ENCODE measurements at places on chromosomes 5 and 9.

DNA sequence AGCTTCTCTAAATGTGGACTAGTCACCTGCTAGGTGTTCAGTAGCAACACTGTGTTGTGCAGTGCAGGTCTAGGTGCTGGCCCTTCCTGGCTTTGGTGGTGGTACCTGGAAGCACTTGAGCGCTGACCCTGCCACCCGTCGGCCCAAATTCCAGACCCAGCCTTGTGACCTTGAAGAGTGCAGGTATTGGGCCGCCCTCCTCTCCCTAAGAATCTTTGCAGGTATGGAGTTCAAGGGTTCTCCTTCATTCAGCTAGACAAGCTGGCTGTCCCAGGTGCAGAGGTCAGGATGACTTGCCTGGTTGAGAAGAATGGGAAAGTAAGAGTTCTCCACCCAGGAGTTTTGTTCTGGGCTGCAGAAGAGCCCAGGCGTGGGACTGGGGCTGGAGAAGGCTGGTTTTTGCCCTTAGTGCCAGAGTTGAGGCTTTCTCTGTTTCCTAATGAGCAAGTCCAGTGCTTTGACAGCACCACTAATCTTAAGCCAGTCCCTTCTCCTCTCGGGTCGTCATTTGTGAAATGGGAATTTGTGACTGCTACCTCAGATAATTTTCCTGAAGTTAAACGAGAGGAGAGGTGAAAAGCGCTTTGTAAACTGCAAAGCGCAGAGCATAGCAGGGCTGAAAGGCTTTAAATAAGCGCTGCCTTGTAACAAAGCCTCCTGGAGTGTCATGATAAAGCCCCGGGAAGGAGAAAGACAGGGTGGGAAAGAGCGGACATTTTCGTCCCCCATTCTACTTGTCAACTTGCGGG is 4.0 kb downstream of the FOXE1 start:
- no peak for DNase-seq

GRCh38 chr9:126558051-126558665 is 55.6 kb upstream of the LMX1B start:
- DNase-seq, result peak; percentile 58

GRCh38 chr5:38724301-38725030 is 121.3 kb upstream of the OSMR start:
- DNase-seq, result no peak

- DNase-seq, result no peak
Observed at GRCh38 chr9:103474156-103474555, 479.0 kb downstream of the CYLC2 start.

GRCh38 chr5:16135003-16135402 is 44.6 kb downstream of the MARCHF11 start:
- peak; percentile 83 for DNase-seq

DNA sequence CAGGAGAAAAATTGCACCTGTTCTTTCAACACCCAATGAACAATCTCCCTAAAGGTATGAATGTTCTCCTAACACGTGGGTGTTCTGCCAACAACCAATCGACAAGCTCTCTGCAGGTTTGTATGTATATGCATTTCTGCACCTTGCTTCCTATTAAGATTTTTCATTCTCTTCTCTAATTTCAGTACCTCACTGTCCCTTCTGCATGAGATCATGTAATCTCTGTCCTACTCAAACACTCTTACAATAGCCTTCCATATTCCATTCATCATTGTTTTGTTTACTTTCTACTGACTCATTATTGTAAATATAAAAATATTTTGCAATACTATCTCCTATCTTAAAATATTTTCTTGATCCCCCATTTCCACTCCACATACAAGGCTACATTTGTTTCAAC is 382.0 kb downstream of the CDH12 start:
- no peak for DNase-seq

DNA sequence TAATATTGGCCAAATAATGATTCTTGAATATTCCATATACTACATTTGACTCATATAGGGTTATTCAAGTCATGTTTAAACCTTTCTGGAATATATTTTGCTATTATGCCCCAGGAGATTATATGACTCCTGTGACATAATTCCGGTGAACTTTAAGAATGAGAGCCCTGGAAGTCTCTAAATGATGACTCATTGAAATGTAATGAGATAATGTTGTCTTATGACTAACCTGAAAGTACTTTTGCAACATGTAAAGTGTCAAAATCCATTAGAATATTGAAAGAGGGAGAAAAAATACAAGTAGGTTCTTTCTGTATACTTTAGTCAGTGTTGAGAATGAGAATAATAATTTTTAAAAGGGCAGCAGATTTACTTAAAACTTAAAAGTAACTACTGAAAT is 830.4 kb downstream of the MAT2B start:
- DNase-seq, result no peak

DNA sequence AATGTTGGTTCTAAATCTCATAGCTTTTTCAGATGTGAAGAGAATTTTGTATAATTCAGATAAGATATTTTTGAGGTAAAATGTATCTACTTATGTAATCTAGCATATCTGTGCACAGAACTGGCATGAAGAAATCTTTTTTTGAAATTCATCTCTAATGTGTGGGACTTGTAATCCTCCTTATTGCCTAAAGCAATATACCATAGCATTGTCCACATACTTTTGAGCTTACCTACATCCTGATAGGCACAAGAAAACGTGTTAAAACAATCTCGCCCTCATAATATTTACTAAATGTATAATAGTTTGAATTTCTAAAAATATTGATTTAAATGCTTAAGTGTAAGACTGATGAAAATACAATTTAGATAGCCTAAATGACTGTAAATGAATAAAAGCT is 1686.5 kb upstream of the ACO1 start:
- DNase-seq, result no peak

DNA sequence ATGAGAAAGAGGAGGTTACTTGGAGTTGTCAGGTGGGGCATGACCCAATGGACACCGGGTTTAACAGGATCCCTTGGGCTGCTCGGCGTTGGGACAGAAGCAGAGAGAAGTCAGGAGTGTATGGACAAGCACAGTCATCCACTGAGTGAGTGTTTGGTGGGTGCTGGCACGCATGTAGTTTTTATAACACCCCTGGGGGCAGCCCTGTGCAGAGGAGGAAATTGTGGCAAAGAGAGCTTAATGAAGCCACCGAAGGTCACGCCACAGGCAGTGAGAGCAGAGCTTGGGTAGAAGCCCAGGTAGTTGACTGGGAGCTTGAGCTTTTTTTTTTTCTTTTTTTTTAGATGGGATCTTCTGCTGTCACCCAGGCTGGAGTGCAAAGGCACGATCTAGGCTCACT is 43.2 kb upstream of the IER5L start:
- DNase-seq, result no peak

DNA sequence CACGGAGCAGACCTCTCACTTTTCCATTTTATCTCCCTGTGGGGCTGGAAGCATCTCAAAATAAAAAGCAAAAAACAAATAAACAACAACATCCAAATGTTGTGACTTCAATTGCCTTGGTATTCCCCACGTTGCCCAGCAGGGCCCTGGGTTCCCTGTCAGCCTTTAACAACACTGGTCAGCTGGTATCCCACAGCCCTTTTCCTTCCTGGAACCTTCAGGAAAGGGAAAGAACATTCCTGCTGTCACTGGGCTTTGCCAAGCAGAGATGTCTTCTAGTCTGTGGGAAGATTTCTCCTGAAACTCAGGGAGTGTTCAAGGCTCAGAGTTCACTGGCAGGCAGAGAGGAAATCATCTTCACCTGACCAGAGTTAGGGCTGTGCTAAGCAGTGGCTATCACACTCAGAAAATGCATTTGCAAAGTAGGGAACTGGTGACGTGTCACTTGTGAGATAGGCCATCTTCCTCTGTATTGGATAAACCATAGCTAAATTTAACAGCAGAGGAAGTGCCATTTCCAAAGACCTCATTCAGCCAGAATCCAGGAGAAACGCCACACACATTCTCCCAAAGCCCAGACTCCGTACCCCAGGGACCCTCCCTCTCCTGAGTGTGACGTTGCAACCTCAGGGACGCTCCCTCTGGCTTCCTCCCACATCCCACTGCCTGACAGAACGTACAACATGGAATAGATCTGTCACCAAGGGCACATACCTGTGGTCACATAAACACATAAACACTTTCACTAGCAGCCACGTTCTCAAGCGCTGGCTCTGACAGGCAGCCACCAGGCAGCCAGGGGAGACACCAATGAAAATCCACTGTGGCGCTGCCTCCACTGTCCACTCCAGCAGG is 274.0 kb upstream of the DAPK1 start:
- DNase-seq, result no peak

- peak; percentile 84 for DNase-seq
Observed at GRCh38 chr5:129844764-129845163, 59.5 kb upstream of the CHSY3 start.

DNA sequence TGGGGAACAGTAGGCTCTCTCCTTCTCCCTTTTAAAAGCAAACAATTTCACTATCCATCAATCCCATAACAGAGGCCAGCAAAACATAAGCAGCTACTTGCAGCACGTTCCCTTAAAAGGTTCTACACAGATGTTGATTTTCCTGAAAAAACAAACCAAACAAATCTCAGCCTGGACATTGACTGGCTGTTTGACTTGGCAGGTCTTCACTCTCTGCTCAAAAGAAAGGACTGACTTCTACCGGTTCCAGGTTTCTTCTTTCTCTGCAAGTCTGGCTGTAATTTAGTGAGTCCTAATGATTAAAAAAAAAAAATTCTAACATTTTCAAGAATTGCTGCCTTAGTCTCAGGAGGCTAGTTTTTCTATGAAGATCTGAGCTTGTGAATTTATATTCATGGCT is 203.1 kb upstream of the EFNA5 start:
- no peak for DNase-seq

DNA sequence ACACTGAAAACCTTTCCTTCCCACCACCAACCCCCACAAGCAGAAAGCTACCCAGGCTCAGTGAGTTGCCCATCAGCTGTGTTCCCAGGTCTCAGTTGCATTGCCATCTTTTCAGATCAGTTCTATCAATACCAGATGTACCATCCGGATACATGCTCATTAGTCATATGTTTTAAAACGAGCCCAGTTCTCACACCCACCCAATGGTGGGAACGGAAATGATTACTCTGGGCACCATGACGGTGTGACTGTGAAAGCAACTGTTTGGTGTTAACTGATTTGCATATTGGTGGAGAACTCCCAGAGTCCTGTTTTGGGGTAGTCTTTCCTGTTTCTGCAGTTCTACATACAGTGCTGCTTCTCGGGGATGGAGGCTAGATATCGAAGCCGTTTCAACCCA is 212.3 kb downstream of the TRIM36 start:
- DNase-seq, result no peak

GRCh38 chr5:138544181-138545134 is 1.4 kb upstream of the ETF1 start:
- no peak for DNase-seq

DNA sequence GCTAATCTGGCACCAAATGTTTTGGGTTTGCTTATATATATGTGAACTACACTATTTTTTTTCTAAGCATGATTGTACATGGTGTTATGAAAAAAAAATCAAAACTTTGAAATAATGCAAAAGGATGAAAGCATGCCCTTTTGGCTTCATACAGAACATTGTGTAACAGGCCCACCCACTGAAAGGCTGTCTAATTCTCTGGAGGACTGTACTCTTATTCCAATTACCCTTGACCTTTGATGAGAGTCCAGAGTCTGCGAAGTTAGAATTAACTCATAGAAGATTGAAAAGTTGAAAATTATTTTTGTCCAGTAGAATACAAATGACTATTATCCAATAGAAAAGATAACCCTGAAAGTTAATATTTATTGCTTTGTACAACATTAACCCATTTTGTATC is 117.4 kb downstream of the ADAMTS12 start:
- no peak for DNase-seq

DNA sequence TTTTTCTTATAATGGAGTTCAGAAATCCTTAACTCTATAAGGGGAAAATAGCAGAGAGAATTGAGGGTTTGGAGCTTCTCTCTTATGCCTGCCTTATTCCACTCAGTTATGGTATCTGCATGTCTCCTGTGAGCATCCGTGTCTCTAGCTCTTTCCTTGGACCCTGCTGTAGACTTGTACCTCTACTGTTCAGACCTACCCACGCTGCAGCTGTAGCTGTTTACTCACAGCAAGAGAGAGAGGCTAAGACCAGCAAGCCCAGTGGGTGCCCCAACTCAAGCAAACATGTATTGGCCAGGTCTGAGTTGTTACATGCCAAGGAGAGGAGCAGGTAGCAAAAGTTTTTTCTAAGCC is 7.1 kb upstream of the PCSK1 start:
- no peak for DNase-seq

- DNase-seq, result no peak
Observed at GRCh38 chr9:98193336-98193944, 1.0 kb upstream of the CORO2A start.

- DNase-seq, result peak; percentile 66
Observed at GRCh38 chr5:150001660-150002486, 1.3 kb downstream of the HMGXB3 start.

- DNase-seq, result no peak
Observed at GRCh38 chr5:174424219-174425053, 299.9 kb upstream of the MSX2 start.

GRCh38 chr5:134574521-134574920 is 49.1 kb downstream of the JADE2 start:
- no peak for DNase-seq

GRCh38 chr9:2066312-2067273 is 51.4 kb downstream of the SMARCA2 start:
- no peak for DNase-seq

DNA sequence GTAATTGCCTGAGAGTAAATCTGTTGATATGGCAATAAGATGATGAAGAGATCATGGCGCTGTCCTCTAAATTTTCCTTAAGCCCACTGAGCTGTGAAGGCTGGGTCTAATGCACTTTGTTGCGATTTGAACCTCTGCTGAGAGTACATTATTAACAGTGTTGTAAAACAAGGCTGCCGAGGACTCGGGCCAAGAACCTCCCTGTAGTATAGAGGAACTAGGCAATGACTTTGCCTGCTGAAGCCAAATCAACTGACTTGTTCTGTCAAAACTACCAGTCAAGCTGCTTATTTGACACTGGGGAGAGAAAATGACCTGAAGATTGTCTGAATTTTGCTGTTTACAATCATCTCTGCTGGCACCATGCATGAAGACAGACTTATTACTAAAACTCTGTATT is 1154.7 kb downstream of the DTWD2 start:
- DNase-seq, result no peak

GRCh38 chr9:12095931-12096330 is 597.3 kb upstream of the TYRP1 start:
- no peak for DNase-seq

GRCh38 chr9:112489039-112489546 is 2.5 kb downstream of the KIAA1958 start:
- peak; percentile 16 for DNase-seq

All from SK-N-DZ (cell line).